Hepatic stellate cell (primary cell): ENCODE measurements at places on chromosomes 11 and 22.

- no peak for DNase-seq
These were observed 115.2 kb upstream of the TOP3B start for GRCh38 chr22:22097727-22098228.

DNA sequence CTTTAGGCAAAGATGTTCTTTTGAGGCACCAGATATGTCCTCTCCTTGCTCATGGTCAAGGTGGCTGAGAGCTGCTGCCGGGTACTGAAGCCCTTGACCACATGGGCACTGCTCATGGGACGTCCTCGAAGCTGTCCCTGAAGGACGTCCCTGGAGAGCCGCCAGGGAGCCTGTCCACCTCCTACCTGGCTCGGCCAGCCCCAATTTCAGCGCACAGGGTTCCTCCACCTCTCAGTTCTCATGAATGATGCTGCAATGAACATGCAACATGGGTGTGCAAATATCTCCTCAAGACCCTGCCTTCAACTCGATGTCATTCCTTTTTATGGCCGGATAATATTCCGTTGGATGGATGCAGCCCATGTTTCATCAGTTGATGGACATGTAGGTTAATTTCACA, 24.4 kb upstream of the TOLLIP start:
- no peak for DNase-seq

DNA sequence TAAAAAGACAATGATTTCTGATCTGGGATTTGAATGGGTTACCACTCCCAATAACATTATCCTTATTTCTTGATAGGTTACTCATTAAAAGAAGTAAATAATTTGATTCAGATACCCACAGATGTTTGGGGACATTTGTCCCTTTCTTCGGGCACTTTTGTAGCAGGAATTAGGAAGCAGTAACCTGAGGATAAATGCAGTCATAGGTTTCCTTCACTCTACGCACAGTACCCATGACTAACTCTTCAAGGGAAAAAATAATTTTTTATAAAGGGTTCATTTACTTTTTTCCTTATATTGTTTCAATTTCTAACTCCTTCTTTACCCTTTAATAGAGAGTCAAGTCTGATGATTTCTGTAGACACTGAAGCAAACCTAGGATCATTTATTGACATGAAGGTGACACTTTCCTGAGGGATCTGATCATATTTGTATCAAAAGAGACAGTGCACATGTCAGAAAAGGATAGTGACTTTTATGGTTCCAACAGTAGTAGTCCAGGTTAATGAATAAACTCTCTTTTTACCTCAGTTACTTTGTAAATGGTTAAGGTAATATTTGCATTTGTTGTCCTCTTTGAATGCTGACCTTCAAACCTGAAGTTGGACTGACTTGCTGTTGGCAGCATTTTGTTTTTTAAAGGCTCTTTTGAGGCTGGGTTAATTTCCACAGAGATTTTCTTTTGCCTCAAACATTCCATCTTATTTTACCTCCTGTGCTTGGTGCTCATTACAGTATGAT, 1072.0 kb downstream of the LRRC4C start:
- DNase-seq: no peak

- no peak for DNase-seq
These were observed 36.2 kb downstream of the CNTF start for GRCh38 chr11:58658623-58659022.

- DNase-seq: peak; percentile 74
These were observed 19.1 kb downstream of the TNRC6B start for GRCh38 chr22:40196628-40197360.

GRCh38 chr11:130601141-130601540, 152.7 kb downstream of the ADAMTS15 start:
- DNase-seq: peak; percentile 55

DNA sequence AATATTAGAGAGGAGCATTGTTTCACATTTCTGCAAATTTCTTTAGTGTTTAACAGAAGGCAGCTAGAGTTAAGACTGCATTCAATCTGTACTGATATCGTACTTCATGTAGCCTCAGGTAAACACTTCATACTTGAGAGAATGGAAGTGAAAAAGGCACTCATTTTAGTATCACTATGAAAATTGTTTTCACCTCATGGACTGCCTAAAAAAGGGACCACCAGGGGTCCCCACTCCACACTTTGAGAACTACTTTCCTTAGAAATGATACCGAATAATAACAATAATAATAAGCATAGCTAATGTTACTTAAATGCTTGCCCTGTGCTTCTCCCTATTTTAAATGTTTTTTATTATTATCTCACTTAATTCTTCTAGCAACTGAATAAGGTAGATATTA, 95.1 kb downstream of the BLID start:
- DNase-seq: no peak

- DNase-seq: no peak
These were observed 924 bp downstream of the YPEL1 start for GRCh38 chr22:21734540-21735199.

DNA sequence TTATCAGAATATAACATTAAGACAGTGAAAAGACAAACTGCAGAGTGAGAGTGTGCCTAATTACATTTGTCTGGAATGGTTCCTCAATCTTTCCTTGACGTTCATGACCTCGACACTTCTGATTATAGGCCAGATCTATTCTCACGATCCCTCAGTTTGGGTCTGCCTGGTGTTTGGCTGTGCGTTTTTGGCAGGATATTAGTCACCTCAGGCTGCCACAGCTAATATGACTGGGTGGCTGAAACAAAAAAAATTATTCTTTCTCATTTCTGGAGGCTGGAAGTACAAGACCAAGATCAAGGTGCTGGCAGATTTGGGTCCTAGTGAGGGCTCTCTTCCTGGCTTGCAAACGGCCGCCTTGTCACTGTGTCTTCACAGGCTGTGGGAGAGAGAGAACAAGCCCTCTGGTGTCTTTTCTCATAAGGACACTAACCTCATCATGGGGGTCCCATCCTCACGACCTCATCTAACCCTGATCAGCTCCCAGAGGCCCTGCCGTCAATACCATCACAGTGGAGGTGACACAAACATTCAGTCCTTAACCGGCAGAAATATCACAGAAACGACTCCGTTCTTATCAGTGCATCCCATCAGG, 23.2 kb downstream of the IFITM10 start:
- DNase-seq: no peak

DNA sequence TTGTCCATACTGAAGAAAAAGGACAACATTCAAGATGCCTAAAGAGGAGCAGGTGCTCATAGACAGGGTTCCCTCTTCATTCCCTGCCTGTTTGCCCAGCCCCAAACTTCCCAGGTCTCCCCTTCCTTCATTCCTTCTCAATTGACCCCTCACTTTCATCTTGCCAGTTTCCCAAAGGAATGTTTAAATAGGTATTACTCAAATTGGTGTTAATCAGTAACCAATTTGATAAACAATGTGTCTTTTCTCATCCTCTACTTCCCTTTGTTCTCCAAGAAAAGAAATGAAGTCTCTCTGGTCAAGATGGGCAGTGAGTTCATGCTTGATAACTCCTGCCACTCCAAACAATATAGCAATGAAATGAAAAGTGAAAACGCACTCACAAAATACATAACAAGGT, 101.9 kb downstream of the TMPRSS5 start:
- DNase-seq: no peak

DNA sequence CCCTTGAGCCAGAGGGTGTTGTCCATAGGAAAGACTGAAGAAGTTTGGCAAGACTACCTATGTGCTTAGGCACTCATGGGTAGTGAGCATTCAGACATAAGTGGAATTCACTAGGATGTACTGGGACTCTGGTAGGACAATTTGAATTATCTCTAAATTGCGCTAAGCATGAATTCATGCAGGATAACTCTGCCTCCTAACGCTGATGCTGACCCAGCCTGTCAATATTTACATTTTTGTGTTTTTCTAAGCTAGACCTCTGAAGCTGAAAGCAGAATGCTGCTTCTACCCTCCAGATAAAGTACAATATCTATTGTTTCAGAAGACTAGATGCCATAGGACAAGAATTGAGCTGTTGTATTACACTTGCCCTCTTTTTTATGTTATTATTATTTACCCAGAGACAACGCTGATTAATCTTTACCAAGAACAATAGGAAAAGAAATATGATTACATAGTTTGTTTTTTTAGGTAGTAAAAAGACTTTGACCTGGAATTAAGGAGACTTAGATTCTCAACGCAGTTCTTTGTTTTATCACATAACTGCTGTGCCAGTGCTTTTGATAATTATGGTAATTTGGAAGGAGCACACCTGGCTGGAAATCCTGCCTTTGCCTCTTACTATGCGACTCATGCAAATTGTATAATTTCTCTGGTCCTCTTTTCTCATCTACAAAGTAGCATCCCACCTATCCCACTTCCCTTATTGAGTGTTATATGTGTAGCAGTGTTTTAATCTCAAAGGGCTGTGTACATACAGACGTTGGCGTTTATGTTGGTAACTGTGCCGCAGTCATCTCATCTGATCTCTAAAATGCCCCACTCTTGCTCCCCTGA, 21.2 kb upstream of the GRAMD1B start:
- no peak for DNase-seq

- no peak for DNase-seq
These were observed 112.4 kb downstream of the CACNA1I start for GRCh38 chr22:39682994-39683393.

DNA sequence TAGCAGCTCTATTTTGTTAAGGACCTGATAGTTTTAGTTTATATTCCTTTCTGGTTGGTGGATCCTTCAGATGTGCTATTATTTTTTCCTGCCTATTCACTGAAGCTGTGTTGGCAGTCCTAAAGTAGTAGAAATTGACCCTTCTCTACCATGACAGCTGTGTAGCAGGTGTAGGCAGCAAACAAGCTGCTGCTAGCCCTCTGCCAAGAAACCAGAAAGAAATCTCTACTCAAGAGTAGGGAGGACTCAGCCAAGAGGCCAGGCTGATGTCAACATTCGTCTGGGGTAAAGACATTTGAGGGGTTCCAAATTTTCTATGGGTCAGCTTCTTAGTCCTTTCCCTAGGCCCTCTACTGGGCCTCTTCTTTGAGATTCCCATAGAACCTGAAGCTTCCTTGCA, 51.2 kb downstream of the CSTF3 start:
- DNase-seq: no peak

GRCh38 chr11:110894224-110894623, 182.0 kb upstream of the ARHGAP20 start:
- no peak for DNase-seq

DNA sequence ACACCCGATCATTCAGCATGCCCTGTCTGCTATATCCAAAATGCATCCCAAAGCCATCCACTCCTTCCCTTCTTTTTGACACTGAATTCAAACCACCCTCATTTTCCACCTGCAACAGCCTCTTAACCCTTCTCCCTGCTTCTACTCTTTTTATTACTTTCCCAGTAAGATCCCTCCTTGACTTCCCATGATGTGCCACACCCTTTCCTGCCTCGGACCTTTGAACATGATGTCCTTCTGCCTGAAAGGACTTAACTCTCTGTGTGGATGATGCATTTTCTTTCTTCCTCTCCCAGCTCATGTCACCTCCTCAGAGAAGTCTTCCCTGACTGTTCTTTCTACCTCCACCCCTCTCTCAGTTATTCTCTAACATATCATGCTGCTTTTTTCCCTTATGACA, 36.5 kb downstream of the HTR3A start:
- DNase-seq: no peak

DNA sequence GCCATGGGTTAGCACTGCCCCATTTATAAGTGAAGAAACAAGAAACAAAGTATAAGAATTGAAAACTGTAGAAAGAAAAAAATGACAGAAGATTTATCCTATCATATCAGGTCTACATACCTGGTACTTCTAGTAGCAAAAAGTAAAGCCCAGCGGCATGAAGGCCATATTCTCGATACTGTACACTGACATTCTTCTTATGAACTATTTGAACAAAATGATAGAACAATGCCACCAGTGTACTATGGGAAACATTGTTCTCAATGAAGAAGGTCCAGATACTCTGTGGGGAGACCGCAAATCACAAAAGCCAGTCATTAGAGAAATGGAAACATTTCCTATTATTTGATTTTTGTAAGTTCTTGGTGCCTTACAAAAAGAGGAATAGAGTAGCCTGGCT, 7.0 kb downstream of the NCAPD3 start:
- DNase-seq: no peak

DNA sequence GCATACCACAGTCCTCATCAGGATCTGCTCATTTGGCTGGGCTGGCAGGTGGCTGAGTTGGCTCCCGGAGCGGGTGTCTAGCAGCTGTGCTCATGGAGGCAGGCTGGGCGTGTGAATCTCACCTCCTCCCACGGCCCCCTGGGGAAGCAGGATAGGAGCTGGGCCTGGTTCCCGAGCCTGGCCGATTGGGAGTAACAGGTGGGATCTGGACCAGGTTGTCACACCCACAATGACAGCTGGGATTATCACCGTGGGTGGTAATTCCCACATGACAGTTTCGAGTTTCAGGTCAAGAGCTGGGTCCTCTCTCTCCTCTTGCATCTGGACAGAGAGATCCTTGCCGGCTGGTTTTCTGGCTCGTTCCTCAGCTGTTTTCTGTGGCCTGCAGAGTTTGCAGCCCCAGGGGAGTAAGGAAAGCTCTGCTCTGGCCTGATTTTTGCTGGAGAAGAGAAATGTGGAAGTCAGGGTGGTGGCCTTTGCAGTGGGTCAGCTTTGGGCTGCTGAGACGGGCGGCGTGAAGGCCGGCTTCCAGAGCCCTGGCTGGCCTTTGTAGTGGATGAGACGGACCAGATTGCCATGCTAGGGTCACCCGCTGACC, 57.0 kb downstream of the BCR start:
- DNase-seq: no peak

GRCh38 chr11:134555510-134555909, 143.5 kb upstream of the B3GAT1 start:
- DNase-seq: no peak

DNA sequence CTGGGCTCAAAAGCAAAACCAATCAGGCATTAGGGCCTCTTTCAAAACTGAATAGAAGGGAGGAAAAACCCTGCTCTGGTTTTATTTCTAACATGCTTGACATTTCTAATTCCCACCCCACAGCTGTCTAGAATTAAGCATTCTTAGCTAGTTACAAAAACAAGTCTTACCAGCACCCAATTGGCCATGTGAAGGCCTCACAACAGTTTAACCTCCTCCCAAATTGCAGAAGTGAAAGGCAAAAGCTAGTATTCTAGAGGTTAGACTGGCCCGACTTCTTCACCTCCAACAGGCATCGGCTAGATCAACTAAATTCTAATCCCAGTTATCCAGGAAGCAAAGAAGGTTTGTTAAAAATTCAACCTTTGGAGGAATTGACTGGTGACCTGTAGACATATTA, 6.5 kb downstream of the SF1 start:
- DNase-seq: no peak

DNA sequence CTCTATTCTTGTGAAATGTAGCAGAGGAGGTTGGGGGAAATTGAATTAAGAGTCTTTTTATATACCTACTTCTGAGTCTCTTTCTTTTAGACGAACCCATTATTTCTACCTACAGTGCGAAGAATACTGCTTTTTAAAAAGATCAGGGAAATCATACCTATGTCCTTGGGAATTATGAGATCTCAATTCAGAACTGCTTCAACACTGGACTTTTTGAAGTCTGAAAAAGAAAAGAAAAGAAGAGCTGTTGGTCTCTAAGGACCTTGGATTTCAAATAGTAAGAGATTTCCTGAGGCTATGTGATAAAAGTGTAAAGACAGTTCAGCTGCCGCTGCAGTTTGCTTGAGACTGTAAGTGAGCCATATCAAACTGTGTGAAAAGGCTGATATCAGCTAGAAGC, 3.7 kb upstream of the OR5B21 start:
- no peak for DNase-seq
